Fibroblast of lung (primary cell): ENCODE measurements at places on chromosomes 7 and 10. TPM values are rescaled to one million over a fixed set of nuclear protein-coding genes. Genes with fewer than 3 reads are reported as not detected.
A peak's percentile ranks its signal among the peaks of the same experiment; 100 is the strongest.

DNA sequence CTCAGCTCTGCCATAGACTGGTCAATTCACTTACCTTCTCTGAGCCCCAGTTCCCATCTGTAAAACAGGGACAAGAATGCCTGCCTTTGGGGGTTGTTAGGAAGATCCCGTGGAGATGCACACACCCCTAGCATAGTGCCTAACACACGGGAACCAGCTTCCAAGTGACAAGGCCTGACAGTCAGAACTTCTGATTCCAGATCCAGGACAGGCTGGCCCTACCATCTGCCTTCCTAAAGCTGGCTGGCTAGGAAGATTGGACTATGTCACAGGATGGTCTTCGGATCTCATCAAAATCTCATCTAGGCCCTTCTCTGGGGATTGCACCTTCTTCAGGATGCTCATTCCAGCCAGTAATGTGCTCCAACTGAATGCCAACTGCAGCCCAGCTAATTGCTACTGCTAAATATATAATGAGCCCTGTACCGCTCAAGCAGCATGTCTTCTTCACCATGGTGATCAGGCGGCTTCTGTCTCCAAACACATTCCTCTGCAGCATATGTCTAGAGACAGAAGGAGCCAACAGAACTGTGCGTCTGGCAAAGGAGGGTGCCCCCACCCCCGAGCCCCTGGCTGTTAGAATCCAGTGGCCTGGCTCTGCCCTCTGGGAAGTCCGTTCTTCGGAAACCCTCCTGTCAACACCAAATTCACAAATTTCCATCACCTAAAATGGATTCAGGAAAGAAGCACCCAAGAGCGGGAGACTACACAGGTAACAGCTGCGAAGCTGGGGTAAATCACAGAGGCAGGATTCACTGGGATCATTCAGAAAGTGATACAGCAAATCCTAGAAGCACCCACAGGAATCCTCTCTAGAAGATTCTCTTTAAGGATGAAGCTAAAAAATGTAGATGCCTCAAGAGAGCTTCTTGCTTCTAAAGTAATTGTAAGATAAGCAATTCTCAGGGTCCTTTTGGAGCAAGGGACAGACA, 142.1 kb upstream of the EEPD1 start:
- DNase-seq: no peak
- no peak overlapping the region for H3K4me3 ChIP-seq
- no peak overlapping the region for H3K27ac ChIP-seq
- no peaks in the 10 kb centered on the region for H3K36me3 ChIP-seq

The PDAP1 gene
- 29.6 and 34.7 TPM in 2 replicates for total RNA-seq

- no peak overlapping the region for H3K4me3 ChIP-seq
- DNase-seq: no peak
- no peaks in the 10 kb centered on the region for H3K4me1 ChIP-seq
- no peak overlapping the region for H3K27ac ChIP-seq
- no peaks in the 10 kb centered on the region for H3K36me3 ChIP-seq
Observed at GRCh38 chr7:70450731-70451130, 681.2 kb upstream of the GALNT17 start.

The SEMA4G gene
- total RNA-seq: 0.51 and 1.8 TPM in 2 replicates

GRCh38 chr10:61284222-61284890, 168.8 kb downstream of the TMEM26 start:
- DNase-seq: peak; percentile 70
- peak overlapping the region; percentile 19 for H3K4me3 ChIP-seq
- H3K36me3 ChIP-seq: no peaks in the 10 kb centered on the region
- H3K27ac ChIP-seq: no peak overlapping the region
- H3K4me1 ChIP-seq: peaks cover 3% of the 10 kb centered on the region

- no peak overlapping the region for H3K4me3 ChIP-seq
- no peaks in the 10 kb centered on the region for H3K4me1 ChIP-seq
- H3K36me3 ChIP-seq: peaks cover 2% of the 10 kb centered on the region
- DNase-seq: no peak
- no peak overlapping the region for H3K27ac ChIP-seq
- no peaks in the 10 kb centered on the region for H3K27me3 ChIP-seq
Observed at GRCh38 chr10:127013691-127014473, 108.7 kb downstream of the DOCK1 start.

- no peak for DNase-seq
- H3K27ac ChIP-seq: no peak overlapping the region
- H3K27me3 ChIP-seq: no peaks in the 10 kb centered on the region
Observed at GRCh38 chr10:77512219-77512578, 125.4 kb downstream of the KCNMA1 start.

DNA sequence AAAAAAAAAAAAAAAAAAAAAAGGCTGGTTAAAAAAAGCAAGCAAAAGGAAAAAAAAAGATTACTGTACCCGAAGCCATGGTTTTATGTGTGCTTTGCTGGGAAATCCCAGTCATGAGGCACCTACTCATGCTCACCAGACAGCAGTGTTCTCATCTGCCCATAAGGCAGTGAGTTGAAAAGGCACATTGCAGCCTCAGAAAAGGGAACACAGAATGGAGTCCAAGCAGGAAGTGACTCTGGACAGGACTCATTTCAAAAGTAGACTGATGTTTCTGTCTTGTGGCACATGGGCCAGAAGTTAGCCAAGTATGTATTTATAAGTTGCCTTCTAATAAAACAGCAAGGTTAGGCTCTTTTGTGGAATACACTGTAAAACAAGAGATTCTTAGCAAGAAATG, 40.2 kb downstream of the PDSS1 start:
- H3K4me1 ChIP-seq: no peaks in the 10 kb centered on the region
- H3K36me3 ChIP-seq: peaks cover 7% of the 10 kb centered on the region
- no peaks in the 10 kb centered on the region for H3K27me3 ChIP-seq
- no peak overlapping the region for H3K27ac ChIP-seq

DNA sequence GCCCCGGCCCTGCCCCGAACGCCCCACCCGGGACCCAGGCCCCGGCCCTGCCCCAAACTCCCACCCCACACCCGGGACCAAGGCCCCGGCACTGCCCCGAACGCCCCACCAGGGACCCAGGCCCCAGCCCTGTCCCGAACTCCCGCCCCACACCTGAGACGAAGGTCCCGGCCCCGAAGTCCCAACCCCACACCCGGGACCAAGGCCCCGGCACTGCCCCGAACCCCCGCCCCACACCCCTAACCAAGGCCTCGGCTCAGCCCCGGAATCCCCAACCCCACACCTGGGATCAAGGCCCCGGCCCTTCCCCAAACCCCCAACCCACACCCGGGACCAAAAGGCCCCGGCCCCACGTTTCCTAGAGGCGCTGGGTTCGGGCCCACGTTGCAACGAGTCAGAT, 1.1 kb upstream of the LARP4B start:
- no peak for DNase-seq
- no peaks in the 10 kb centered on the region for H3K4me1 ChIP-seq
- no peak overlapping the region for H3K4me3 ChIP-seq
- no peaks in the 10 kb centered on the region for H3K36me3 ChIP-seq

The PIK3AP1 gene
- total RNA-seq: 0.17 and 0.26 TPM in 2 replicates

DNA sequence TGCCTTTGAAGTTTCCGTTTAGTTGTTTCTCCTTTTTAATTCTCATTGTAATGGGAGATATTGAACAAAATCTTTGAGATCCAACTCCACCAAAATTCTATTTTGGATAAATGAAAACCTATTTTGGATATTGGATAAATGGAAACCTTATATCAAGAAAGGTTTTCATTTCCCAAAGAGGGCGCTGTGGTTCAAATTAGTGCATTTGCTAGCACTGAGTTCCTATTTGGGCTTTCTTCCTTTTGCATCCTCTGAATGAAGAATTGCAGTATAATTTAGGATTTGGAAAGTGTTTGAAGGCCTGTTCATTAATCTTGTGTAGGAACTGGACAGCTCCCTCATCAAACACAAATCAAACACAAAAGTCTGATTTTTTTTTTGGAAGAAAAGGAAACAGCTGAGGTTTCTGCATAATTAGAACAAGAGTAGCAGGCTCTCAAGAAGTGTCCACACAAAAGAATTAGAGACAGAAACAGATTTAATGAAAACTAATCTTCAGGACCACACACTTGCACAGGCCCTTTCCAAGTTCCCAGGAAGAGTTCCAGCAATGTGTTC, 80.8 kb upstream of the KLF14 start:
- no peaks in the 10 kb centered on the region for H3K27me3 ChIP-seq
- no peaks in the 10 kb centered on the region for H3K4me1 ChIP-seq
- H3K36me3 ChIP-seq: no peaks in the 10 kb centered on the region
- no peak overlapping the region for H3K27ac ChIP-seq

The PLAU gene
- total RNA-seq: 60.1 and 93.6 TPM in 2 replicates

GRCh38 chr10:44991571-44991970, 9.2 kb upstream of the ZNF22 start:
- no peak for DNase-seq
- no peaks in the 10 kb centered on the region for H3K27me3 ChIP-seq
- H3K36me3 ChIP-seq: no peaks in the 10 kb centered on the region
- H3K27ac ChIP-seq: no peak overlapping the region
- H3K4me3 ChIP-seq: no peak overlapping the region
- peaks cover 20% of the 10 kb centered on the region for H3K4me1 ChIP-seq

The PLOD3 gene
- 52.4 and 89.0 TPM in 2 replicates for total RNA-seq

The GLI3 gene
- total RNA-seq: 6.2 and 6.4 TPM in 2 replicates

DNA sequence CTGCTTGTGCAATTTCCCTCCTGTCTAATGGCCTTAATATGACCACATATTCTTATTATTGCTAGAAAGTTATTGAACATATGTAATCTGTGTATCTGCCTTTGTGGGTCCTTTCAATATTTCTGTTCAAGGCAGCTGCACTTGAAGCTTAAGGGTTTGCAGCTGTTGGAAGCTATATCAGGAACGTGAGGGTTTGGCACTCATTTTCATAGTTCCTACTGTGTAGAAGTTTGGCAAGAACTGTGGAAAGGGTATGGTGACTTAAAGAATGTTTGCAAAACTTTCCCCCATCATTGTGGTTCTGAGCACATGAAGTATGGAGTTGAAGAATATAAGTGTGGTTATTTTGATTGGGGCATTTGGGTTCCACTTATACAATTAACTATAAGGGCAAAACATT, 144.7 kb upstream of the SEMA3A start:
- no peaks in the 10 kb centered on the region for H3K27me3 ChIP-seq
- H3K4me3 ChIP-seq: no peak overlapping the region
- DNase-seq: peak; percentile 64

The SH2D4B gene
- not detected in 2 replicates for total RNA-seq

DNA sequence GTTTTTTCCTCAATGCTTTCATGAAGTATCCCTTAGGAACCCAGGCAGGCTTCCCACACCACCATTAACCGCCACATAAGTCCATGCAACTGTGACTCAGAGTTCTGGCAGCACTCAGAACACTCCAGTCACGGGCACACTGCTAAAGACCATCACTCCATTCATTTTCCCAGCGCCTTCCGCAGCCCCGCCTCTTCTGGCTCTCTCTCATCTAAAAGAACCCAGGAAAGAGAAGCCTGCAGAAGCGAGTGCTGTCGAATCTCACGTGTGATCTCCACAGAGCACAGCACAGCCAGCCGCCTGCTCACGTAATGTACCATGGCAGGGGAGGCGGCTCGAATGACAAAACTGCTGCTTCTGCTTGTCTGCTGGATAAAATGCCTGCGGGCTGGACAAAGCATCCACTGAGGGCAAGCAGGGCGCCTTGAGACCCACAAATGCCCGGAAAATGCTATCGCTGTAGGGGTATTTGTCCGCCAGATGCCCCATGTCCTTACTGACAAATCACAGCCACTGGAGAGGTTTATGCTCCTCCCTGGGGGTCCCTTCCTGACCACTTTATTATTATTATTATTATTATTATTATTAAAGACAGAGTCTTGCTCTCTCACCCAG, 1.8 kb downstream of the PSMG3 start:
- H3K27ac ChIP-seq: peak overlapping the region; percentile 95
- peaks cover 14% of the 10 kb centered on the region for H3K4me1 ChIP-seq
- peaks cover 6% of the 10 kb centered on the region for H3K36me3 ChIP-seq
- peak overlapping the region; percentile 7 for H3K4me3 ChIP-seq
- H3K27me3 ChIP-seq: no peaks in the 10 kb centered on the region

- H3K27ac ChIP-seq: no peak overlapping the region
- peaks cover 3% of the 10 kb centered on the region for H3K27me3 ChIP-seq
- no peaks in the 10 kb centered on the region for H3K36me3 ChIP-seq
- H3K4me3 ChIP-seq: no peak overlapping the region
- H3K4me1 ChIP-seq: no peaks in the 10 kb centered on the region
- no peak for DNase-seq
Observed at GRCh38 chr7:101589976-101590662, 39.0 kb downstream of the MYL10 start.

- H3K36me3 ChIP-seq: no peaks in the 10 kb centered on the region
- no peak overlapping the region for H3K27ac ChIP-seq
- peaks cover 17% of the 10 kb centered on the region for H3K4me1 ChIP-seq
- H3K4me3 ChIP-seq: no peak overlapping the region
- peak; percentile 92 for DNase-seq
Observed at GRCh38 chr10:16989826-16990293, 139.8 kb downstream of the CUBN start.

The CLDN4 gene
- total RNA-seq: under 0.01 and 0.26 TPM in 2 replicates

The EGR2 gene
- total RNA-seq: 0.33 and 2.1 TPM in 2 replicates

- no peak for DNase-seq
- no peak overlapping the region for H3K27ac ChIP-seq
- no peaks in the 10 kb centered on the region for H3K36me3 ChIP-seq
- H3K4me1 ChIP-seq: no peaks in the 10 kb centered on the region
- H3K4me3 ChIP-seq: no peak overlapping the region
Observed at GRCh38 chr7:157559596-157560257, 222.9 kb downstream of the DNAJB6 start.

GRCh38 chr10:106181501-106181900, 983.0 kb downstream of the SORCS1 start:
- H3K4me1 ChIP-seq: no peaks in the 10 kb centered on the region
- no peak overlapping the region for H3K4me3 ChIP-seq
- no peaks in the 10 kb centered on the region for H3K27me3 ChIP-seq
- DNase-seq: peak; percentile 8

The MYO3A gene
- not detected in 2 replicates for total RNA-seq

DNA sequence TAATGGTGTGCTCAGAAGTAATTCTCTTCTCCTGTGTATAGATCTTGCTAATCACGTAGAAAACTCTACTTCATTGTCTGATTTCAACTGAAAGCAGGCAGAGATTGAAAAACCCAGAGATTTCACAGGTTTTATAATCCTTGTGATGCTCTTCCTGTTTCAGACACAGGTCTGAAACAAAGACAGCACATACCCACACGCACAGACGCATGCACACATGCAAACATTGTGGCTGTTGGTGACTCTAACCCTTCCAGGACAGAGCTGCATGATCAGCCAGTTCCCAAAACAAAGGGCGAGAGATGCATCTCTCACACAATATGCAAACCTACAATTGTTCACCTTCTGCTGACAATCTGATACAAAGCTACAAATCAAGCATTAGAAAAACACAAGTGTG, 11.1 kb upstream of the TFEC start:
- no peaks in the 10 kb centered on the region for H3K4me1 ChIP-seq
- H3K27ac ChIP-seq: no peak overlapping the region
- H3K36me3 ChIP-seq: no peaks in the 10 kb centered on the region
- no peak overlapping the region for H3K4me3 ChIP-seq

The SPDYE16 gene
- 0.17 and 0.51 TPM in 2 replicates for total RNA-seq
